ENCODE measurements at places on chromosomes 16 and 17.

GRCh38 chr17:74369221-74369620, 1.9 kb downstream of the GPR142 start:
- DNase-seq, result peak; percentile 62

DNA sequence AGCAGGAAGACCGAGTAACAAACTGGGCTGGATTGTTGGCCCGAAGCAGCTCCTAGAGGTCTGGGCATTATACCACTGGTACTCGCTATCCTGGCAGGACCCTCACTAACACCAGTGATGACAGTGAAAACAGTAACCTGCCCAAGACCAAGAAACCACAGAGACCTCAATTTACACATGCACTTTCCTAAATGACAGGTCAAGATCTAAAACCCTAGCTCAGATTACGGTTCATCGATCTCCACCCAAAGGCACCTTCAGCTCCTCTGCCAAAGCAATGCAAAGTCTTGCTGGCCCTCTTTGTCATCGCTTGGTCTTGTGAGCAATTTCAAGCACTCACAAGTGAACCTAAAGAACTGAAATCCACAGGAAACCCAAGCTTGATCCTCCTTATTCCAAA, 1.5 kb downstream of the PIP4K2B start:
- no peak for DNase-seq

DNA sequence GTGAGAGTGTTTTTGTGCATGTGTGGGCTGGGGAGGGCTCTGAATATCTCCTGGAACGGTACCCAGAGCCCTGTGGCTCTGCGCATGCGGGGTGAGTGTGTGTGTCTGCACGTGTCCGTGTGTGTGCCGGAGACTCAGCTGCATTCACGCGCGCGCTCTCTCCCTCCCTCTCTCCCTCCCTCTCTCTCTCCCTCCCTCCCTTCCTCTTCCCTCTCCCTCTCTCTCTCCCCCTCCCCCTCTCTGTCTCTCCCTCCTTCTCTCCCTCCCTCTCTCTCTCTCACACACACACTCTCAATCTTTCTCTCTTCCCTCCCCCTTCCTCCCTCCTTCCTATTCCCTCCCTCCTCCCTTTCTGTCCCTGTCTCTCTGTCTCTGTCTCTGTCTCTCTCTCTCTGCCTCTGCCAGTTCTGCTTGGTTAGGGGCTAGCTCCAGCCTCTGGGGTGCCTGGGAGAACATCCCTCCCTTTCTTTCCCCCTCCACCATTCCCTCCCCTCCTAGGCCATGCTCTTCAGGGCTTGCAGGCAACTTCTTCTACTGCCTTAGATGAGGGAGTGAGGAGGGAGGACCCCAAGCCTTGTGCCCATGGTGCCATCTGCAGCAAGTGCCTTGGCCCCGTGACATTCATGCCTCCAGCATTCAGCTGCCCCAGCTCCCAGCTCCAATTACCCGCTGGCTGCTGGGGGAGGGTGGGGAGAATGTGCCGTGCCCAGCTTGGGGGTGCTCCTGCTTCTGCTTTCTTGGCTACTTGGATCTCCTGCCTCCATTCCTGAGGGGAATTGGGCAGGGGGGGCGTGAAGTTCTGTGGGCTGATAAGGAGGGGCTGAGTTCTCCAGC, 6.4 kb downstream of the THRA start:
- peak; percentile 29 for DNase-seq

- no peak for DNase-seq
Measured at GRCh38 chr16:1048442-1049112, 24.0 kb upstream of the SSTR5 start.

DNA sequence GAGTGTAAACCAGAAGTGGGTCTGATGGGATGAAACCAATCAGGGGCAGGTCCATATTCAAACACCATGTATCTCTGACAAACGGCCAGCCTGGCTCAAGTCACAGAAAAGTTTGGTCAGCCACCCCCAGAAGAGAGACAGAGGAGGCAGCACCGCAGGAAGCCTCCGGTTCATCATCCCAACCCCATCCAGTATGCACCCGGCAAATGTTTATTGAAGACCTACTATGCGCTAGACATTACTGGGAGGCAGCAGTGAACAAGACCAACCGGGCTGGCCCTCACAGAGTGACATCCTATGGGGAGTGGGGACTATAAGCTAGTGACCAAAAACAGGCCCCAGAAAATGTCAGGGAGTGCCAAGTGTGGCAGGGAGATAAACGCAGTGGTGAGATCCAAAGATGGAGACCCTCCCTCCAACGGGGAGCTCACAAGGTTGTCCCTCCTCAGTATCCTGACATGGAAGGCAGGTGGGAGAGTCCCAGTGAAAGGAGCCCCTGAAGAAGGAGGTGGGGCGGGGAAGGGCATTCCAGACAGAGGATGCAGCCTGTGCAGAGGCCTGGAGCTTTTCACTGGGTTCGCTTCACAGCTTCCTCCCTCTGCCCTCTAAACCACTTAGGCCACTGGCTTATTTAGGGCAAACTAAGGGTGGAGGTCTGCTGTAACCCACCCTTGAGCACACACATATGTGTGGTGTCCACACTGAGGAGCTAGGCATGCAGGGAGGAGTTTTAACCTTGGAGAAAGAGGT, 2.0 kb downstream of the GSG1L start:
- DNase-seq, result no peak

DNA sequence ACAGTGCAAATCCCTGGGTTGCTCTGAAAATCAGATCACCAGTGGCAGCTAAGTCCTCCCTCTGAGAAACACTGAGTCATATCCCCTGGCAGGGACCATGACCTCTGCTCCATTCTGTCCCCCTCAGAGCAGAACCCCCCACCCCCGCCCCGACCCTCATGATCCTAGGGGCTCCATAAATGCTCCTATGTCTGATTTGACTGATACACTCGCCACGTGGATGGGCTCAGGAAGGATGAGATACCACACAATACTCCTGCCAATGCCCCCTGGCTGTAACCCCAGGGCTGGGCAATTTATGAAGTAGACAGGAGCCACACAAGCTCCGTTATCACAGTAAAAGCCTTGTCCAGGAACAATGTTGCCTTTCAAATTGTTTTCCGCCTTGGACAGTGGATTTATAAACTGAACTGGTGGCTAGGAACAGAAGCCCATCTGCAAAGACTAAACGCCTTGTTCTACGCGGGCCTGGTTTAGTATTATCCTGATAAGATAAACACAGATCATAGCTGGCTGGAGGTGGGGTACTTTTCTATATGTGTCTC, 394.8 kb downstream of the SLC39A11 start:
- no peak for DNase-seq

DNA sequence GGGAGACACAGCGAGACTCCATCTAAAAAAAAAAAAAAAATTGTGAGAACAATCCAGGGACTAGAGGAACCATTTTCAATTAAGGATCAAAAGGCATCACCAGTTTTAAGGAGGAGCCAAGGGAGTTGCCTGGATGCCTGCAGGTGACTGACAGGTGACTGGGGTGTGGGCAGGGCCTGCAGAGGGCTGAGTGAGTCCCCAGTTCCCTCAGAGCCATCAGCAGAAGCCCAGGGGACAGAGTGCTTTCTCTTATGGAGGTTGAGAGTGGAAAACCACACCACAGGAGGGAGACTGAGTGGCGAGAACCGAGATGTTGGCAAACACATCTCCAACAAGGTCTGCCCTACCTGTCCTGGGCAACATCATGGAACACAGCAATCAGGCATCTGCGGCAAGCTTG, 27.1 kb upstream of the CREBBP start:
- DNase-seq, result no peak

GRCh38 chr16:85341972-85342695, 229.9 kb upstream of the CIBAR2 start:
- DNase-seq, result no peak

DNA sequence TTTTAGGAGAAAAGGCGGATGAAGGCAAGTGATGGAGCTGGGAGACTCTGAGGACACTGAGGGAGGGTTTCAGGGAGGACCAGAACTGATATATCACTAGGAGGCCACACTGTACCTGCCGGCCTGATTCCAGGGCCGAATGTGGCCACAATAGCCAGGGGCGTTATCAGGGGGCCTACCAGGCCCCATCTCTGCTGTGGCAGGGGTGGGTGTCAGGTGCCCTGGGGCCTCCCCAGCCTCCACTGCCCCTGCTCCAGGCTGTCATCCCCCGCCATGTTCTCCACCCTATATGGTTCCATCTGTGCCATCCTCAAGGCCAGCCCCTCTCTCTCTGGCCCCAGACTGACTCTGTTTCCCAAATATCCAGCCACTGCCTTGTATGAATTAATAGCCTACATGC, 246.5 kb downstream of the GSG1L start:
- DNase-seq, result no peak

- DNase-seq, result no peak
Measured at GRCh38 chr16:65845466-65846209, 520.9 kb upstream of the CDH5 start.

DNA sequence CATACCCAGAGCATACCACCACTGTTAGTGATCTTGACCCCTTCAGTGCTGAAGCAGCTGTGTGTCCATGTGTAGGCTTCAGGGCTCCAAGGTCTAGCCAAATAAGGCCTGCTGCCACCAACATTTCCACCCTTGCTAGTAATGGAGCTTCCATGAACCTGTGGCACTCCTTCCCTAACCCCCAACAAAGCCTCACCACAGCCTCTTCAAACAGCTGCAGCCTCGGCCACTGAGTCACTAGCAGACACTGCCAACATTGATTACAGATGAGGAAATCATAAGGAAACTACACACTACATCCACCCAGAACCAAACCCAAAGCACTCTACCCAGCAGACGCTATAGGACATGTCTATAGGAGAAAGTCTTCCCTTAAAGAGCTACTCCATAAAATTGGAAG, 610.7 kb downstream of the KCNJ2 start:
- no peak for DNase-seq

DNA sequence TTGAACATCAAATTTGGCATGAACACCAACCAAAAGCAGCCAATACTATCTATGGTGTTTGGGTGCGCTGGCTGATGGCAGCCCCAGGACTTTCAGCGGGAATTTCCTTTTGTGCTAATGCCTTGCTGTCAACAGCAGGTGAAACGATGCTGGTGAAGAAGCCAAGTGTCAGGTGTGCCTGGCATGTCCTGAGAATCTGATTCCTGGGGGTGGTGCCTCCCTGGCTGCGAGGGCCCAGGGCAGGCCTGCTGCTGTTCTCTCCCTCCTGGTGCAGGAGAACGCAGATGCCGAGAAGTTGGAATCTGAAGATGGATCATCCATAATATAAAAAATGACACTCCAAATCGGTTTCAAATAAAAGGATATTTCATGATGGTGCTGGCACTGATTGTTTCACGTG, 62.0 kb upstream of the DNAJA2 start:
- no peak for DNase-seq

- no peak for DNase-seq
Measured at GRCh38 chr17:46977750-46978488, 1.1 kb downstream of the RPRML start.
